NCI-H2081 (cell line): ENCODE measurements at places on chromosomes 11 and 22.

DNA sequence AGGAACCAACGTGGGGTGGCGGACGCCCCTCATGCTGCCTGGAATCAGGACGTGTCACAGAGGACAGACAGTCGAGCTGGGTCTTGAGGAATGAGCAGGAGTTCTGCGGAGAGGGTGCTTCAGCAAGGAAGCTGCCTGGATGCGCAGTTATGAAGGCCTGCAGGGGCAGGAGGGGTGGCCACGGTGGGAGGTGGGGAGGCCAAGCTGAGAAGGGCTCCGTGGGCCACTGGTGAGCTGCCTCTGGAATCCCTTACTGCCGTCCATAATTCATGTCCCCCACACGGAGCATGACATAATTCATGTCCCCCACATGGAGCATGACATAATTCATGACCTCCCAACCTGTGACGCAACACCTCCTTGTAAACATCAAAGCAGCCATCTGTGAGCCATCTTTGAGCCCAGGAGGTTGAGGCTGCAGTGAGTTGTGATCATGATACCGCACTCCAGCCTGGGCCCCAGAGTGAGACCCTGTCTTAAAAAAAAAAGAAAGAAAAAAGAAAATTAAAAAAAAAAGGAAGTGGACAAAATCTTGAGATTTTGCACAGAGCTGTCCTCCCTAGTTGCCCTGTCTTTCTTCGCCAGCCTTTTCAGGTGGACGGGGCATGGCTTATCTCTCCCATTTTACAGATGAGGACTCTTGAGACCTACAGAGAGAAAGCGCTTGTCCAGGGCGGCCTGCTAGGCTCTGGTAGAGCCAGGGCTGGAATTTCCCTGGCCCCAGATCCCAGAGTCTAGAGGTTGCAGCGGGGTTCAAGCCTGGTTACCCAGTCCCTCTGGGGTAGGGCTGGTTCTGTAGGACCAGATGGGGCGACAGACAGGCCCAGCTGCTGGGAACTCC lies 24.3 kb upstream of the PICK1 start:
- DNase-seq = no peak

DNA sequence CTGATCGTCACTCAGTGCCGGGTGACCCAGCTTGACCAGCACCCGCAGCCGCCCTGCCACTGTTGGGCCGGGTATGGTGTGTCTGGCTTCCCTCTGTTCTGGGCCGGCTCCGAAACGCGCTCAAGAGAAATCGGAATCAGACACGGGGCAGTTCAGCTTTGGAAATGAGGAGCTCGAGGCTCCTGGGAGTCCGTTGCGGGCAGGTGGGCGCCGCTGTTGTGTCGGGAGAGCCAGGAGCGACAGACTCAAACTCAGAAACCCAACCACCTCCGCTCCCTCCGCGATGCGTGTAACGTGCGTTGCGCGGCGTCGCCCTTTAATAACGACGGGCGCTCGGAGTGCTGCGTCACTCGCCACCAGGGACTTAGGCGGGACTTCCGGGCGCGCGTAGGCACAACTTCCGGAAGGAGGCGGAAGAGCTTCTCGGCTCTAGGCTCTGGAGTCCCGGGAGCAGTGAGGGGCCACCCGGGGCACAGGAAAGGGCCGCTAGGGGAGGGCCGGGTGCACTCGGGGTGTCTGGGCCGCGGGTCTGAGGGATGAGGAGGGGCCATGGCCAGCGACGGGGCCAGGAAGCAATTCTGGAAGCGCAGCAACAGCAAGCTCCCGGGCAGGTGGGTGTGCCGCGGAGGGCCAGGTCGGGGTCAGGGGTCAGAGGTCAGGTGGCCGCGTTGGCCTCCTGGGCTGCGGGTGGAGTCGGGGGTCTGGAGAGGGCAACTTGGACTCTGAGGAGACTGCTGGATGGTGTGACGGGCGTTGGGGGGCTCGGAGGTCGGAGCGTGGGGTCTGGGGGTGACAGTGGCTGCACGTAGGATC lies at the start of gene TBC1D22A:
Gene TBC1D22A (plus strand): TSS at position 413 of the 813 bp plus-strand sequence. CDS start 137 bp downstream, at position 550.
- peak; percentile 90 for DNase-seq

GRCh38 chr22:22380098-22381030 lies 128.2 kb downstream of the ZNF280B start:
- no peak for DNase-seq

DNA sequence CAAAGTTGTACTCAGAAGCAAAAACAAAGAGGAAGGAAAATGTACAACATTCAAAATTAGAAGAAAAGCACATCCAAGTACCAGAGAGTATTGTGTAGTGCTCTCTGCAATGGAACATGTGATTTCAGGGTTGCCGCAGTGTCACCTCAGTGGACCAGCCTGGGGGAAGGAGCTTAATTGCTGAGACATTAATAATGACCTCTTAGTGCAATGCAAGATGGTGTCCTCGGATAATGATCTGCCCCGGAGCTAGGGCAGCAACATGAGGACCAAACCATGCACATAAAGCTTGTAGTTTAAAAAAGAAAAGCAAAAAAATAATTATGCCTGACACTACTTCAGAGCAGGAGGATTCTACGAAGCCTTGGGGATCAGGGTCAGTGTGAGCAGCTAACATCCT lies 11.3 kb upstream of the JHY start:
- DNase-seq = no peak

DNA sequence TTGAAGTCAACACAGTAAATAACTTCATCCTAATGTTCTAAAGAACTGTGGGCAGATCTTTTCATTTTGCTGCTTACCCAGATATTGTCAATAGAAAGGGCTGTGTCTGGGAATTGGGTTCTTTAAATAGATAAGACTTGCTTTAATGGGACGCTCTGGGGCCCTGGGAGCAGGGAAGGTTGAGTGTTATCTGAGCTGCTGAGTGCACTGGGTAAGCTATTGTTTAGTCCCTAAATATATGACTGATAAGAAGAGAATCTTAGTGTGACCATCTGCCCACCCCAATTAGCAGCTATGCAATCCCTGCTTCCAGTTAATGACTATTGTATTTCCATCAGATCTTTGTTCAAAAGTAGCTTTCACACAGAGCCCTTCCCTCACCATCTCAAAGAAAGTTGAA lies 44.4 kb downstream of the ARHGAP42 start:
- no peak for DNase-seq

DNA sequence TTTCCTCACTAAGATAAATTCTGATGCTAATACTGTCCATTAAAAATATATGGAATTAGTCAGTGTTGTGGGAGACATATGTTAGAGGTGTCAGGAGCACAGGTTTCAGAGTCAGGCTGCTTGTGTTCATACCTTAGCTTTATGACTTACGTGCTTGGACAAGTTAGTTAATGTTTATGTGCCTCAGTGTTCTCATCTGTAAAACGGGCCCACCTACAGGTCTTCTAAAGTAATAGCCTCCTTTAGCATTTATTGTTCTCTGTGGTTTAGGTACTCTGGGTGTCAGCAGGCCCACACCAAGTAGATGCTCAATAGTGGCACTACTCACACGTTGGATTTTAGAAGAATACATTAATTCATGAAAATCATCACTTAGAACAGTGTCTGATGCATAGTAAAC lies 308.7 kb upstream of the ZC3H12C start:
- DNase-seq = peak; percentile 68

- no peak for DNase-seq
These were observed 11.8 kb upstream of the APLNR start for GRCh38 chr11:57248780-57249383.

- DNase-seq = no peak
These were observed 6.3 kb downstream of the MS4A12 start for GRCh38 chr11:60498853-60499252.

GRCh38 chr11:22633354-22633902 lies 7.8 kb upstream of the FANCF start:
- no peak for DNase-seq

DNA sequence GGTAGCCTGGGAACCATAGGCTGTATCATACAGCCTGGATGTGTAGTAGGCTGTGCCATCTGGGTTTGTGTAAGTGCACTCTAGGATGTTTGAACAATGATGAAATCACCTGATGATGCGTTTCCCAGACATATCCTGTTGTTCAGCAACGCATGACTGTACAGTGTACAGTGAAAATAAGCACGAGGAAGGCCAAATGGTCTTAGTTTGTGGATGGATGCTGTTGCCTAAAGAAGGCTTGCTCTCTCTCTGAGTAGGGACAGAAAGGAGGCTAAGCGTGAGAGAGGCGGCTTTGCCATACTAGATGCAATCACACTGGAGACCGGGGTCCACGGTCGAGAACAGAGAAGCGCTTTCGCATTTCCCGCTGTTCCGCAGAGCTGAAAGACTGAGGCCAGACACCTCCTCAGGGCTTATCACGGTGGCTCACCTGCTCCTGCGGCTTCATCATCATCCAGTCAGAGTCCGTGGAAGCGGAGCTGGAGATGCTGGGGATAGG lies 27.6 kb upstream of the APLP2 start:
- DNase-seq = no peak

- DNase-seq = peak; percentile 61
These were observed 221.9 kb upstream of the TBCEL start for GRCh38 chr11:120801801-120802689.

- DNase-seq = no peak
These were observed 6.3 kb downstream of the HTATIP2 start for GRCh38 chr11:20369826-20370225.

- DNase-seq = no peak
These were observed 43.2 kb downstream of the PIK3C2A start for GRCh38 chr11:17164361-17165246.

DNA sequence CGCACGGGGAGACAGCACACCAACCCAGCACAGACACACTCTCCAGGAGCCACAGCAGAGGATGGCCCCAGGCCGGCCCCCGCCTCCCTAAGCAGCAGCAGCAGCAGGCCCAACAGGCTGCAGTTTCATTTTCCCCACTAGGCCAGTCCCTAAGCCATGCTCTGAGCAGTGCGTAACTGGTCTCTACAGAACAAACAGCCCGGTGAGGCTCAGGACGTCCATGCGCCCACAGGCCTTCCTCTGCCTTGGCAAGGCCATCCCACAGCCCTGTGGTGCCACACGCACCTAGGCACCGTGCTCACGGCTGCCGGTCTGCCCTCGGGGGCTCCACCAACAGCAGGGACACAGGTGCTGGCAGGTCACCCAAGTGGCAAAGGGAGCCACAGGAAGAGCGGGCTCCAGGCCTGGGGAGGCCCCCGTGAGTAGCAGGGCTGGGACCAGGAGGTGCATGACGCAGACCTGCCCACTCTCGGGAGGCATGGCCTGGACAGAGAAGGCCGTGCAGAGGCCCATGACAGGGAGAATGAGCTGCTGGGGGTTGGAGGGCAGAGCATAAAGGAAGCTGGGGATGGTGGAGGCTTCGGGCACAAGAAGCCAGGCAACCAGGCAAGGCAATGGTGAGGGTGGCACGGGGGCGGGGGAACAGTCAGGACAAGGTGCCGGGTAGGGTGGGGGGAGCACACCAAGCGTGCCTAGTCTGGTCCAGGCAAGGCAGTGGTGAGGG lies 1.4 kb upstream of the MOB2 start:
- no peak for DNase-seq

- DNase-seq = no peak
These were observed 10.7 kb downstream of the B3GNT6 start for GRCh38 chr11:77044886-77045285.

DNA sequence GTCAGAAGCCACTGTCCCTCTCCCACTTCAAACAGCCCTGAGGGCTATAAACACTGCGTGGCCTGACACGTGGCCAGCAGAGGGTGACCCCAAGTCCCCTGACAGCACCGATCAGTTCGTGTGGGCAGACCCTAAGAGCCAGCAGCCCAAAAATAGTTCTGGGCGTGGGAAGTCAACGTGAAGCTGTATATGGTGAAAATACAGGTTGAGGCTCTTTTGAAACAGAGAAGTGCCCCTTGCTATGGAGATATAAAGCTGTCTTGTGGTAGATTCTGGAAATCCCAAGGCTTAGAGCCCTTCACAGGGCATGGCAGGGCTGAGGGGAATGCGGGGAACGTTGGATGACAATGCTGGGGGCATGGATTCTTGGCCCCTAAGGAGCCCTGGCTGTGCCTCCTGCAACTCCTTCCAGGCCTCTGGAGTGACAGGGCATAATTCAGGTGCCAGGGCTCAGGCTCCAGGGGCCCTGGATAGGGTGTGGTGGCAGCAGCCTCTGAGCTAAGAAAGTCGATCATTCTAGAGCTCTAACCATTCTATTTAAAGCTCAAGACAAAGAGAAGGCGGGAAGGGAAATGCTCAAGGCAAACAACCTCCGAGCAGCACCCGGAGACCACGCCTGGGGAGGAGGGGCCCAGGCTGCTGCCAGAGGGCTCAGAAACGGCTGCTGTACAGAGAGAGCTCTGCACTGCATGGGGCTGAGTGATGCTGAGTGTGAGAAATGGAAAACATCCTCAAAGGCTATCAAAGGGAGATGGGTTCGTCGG lies 60.4 kb upstream of the CD5 start:
- DNase-seq = peak; percentile 93

- peak; percentile 60 for DNase-seq
These were observed 7.1 kb downstream of the PRPF19 start for GRCh38 chr11:60899046-60899936.

- no peak for DNase-seq
These were observed 12.9 kb upstream of the GNB1L start for GRCh38 chr22:19867617-19868016.

DNA sequence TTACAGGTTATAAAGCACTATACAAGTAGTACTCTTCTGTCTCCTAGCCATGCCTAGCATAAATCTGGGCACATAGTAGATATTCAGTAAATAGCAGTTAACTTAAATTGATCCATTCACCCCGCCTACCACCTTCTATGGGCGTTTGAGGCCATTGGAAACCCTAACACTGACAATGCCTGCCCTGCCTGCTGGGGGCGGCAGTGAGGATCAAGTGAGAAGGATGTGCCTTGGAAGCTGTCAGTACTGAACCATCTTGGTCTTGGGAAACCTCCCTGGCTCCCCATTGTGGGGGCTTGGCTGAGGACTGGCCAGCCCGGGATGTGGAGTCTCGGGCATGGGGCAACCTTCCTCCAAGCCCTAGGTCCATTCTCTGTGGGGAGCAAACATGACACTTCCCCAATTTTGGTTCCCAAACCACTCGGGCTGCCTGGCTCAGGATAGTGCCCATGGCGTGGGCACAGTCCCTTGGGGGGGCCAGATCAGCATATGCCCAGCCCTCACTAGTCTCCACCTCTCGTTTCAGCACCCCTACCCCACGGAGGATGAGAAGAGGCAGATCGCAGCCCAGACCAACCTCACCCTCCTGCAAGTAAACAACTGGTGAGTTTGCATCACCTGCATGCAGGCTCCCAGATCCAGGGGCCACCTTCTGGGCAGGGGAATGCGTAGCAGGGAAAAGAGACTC lies 67.4 kb downstream of the FEZ1 start:
- no peak for DNase-seq

DNA sequence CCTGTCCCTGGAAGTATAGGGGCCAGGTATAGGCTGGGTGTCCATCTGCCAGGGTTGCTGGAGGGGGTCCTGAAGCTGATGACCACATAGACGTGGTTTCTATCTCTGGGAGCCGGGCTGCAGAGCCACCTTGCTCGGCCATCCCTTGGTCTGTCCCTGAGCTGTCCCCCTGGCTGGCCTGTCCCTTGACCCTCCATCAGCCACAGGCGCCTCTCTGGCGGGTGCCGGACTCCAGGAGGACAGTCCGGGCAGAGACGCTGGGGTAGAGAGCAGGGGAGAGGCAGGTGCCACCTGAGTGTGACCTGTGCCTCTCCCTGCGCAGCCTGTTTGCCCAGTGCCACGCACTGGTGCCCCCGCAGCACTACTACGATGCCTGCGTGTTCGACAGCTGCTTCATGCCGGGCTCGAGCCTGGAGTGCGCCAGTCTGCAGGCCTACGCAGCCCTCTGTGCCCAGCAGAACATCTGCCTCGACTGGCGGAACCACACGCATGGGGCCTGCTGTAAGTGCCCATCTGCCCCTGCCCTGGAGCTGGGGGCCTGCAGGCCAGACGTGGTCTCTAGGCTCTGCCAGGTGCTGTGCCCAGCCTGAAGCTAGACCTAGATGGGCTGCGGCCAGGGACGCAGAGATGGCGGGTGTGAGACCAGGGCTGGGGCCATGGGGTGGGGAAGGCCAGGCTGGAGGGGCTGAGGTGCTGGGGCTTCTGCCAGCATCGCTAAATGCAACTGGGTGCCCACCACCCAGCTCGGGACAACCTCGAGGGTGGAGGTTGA lies 29.9 kb downstream of the MUC2 start:
- DNase-seq = no peak
